ENCODE measurements at places on chromosomes 1 and 21. TPM values are rescaled to one million over a fixed set of nuclear protein-coding genes. Genes with fewer than 3 reads are reported as not detected.

The OR2AK2 gene
- not detected for total RNA-seq

The FAM151A gene
- total RNA-seq: not detected

The FCGR3B gene
- total RNA-seq: not detected

The OR14K1 gene
- total RNA-seq: not detected

The SH3BP5L gene
- 40.5 TPM for total RNA-seq

The RAVER2 gene
- total RNA-seq: 3.2 TPM

The FAM177B gene
- not detected for total RNA-seq

The MIS18A gene
- 3.6 TPM for total RNA-seq

The CYP4X1 gene
- total RNA-seq: 1.2 TPM

The HES4 gene
- total RNA-seq: 2.6 TPM

The OR10Z1 gene
- not detected for total RNA-seq

The NEGR1 gene
- 15.7 TPM for total RNA-seq

The CFAP107 gene
- not detected for total RNA-seq

The FMO1 gene
- not detected for total RNA-seq

The SPATA46 gene
- total RNA-seq: not detected

The FHAD1 gene
- total RNA-seq: 0.03 TPM

The AGMAT gene
- total RNA-seq: 0.52 TPM
